ENCODE measurements at places on chromosomes 1 and 21. TPM values are rescaled to one million over a fixed set of nuclear protein-coding genes. Genes with fewer than 3 reads are reported as not detected.
A peak's percentile ranks its signal among the peaks of the same experiment; 100 is the strongest.

DNA sequence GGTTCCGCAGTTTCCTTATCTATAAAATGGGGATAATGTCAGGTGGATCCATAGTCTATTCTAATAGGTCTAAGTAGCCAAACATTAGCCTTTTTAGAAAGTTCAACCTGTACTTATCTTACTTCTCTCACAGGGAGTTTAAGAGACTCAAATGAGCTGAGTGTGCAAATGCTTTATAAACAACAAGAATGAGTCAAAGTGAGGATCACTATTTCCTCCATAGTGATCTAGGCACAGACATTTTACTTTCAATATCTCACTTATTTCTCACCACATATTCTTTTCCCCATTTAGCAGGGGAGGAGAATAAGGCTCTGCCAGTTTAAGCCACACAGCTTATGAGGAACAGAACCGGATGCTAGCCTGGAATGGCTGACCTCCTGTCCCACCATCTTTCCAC lies 92.1 kb upstream of the LMO4 start:
- H3K4me3 ChIP-seq: no peak overlapping the region
- no peaks in the 10 kb centered on the region for H3K4me1 ChIP-seq
- H3K36me3 ChIP-seq: no peaks in the 10 kb centered on the region
- no peaks in the 10 kb centered on the region for H3K27me3 ChIP-seq
- H3K27ac ChIP-seq: no peak overlapping the region
- DNase-seq: no peak

- H3K36me3 ChIP-seq: no peaks in the 10 kb centered on the region
- no peaks in the 10 kb centered on the region for H3K4me1 ChIP-seq
- no peaks in the 10 kb centered on the region for H3K27me3 ChIP-seq
- no peak overlapping the region for H3K27ac ChIP-seq
- DNase-seq: no peak
Measured at GRCh38 chr1:165476776-165477175, 31.9 kb upstream of the RXRG start.

Gene FAM72C
- total RNA-seq: 12.2 TPM

DNA sequence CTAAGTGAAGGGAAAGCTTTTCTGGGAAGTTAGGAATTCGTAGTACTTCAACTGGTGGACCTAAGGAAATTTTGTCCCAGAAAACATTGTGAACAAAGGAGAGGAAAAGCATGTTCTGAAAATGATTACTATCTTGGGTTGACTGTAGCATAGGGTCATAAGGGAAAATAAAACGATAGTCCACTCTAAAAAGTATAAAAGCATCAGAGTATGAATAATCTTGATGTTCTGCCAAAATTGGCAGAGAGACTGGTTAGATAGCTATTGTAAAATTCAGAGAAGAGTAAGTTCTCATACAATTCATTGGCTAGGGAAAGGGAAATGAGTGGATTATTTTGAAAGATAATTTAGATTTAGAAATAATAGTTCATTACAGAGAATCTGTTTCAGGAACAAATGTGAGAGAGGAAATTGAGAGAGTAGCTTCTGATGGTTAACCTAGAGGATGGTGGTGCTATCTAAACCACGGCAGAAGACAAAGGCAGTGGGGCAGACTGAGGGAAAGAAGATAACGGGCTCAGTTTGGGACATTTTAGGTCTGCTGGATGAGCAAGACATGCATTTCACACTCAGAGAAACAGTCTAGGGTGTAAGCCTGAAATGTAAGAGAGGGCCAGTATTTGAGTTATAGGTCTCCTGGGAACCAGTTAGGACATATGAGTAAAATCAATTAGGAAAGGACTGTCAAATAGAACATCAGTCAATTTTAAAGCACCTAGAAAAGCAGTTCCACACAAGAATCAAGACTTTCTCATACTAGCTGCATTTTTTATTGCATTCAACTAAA lies 799.3 kb upstream of the CXADR start:
- H3K4me1 ChIP-seq: no peaks in the 10 kb centered on the region
- DNase-seq: no peak
- no peaks in the 10 kb centered on the region for H3K36me3 ChIP-seq

Gene SPAG17
- 0.75 TPM for total RNA-seq

DNA sequence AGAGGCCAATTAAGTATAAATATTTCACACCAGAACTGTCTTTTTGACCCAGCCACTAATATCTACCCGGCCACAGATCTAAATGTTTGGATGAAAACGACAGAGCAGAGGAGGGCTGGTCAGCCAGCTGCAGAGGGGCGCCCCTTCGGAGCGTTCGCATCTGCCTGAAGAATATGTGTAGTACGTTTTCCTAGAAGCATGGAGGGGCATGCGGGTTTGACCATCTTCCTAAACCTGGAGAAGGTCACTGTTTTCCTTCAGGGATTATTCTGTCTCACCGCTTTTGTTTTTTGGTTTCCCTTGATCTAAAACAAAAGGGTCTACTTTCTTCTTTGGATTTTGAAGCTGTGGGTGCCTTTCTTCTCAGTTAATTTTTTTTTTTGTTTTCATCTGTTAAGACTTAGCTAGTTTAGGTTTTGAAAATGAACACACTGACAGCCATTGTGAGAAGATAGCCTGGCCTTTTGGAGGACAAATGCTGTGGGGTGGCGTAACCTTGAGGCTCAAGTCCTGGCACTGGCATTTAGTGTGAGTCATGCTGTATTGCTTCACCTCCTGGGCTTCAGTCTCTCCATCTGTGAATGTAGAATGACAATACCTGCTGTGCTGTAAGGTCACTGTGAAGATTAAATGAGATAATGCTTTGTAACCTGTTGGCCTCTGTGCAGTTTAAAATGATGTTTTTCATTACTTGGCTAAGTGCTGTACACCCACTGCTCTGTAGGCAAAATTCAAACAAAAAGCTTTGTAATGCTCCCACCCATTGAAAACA lies 74.1 kb upstream of the IRF2BP2 start:
- no peaks in the 10 kb centered on the region for H3K27me3 ChIP-seq
- peak overlapping the region; percentile 15 for H3K27ac ChIP-seq
- H3K4me1 ChIP-seq: peaks cover 3% of the 10 kb centered on the region
- DNase-seq: no peak
- no peaks in the 10 kb centered on the region for H3K36me3 ChIP-seq

DNA sequence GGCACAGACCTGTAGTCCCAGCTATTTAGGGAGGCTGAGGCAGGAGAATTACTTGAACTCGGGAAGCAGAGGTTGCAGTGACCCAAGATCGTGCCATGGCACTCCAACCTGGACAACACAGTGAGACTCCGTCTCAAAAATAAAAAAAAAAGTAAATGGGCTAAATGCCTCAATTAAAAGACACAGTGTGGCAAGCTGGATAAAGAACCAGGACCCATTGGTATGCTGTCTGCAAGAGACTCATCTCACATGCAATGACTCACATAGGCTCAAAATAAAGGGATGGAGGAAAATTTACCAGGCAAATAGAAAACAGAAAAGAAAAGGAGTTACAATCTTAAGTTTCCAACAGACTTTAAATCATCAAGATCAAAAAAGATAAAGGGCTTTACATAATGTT lies 40.3 kb downstream of the ACBD6 start:
- no peak overlapping the region for H3K27ac ChIP-seq
- H3K4me1 ChIP-seq: no peaks in the 10 kb centered on the region
- H3K4me3 ChIP-seq: no peak overlapping the region
- no peaks in the 10 kb centered on the region for H3K36me3 ChIP-seq
- no peaks in the 10 kb centered on the region for H3K27me3 ChIP-seq

DNA sequence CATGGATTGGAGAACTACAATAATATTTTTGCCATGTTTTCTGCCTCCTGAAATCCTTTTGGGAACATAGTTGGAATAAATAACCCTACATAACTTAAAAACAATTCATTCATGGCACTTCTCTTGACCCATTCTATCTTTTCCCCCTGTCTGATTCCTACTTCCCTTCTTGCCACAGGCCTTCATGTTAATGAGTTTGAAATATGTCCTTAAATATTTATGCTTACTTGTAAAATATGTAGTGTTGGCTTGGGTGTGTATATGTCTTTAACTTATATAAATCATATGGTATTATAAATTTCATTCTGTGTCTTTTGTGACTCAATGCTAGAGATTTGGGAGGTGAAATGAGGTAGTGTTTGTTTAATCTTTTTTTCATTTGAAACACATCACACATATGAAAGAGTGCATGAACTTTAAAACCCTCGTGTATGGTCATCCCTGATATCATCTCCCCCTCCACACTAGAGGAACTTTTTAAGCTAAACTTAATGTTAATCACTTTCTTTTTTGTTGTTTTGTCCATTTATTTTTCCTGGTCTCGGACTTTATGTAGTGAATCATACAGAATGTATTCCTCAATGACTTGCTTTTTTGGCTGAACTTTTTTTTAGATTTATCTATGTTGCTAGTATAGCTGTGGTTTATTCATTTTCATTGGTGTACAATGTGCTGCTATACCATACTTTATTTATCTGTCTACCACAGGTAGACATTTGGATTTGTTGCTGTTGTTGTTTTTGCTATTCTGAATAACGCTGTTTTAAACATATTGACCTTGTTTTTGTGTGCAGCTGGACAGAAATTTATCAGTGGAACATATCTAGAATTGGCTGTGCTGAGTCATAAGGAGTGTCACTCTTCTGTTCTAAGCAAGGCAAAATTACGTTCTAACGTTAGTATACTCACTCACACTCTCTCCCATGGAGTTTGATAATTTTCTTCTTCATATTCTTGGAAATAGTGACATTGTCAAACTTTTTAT lies 441.6 kb downstream of the PLPP3 start:
- H3K27me3 ChIP-seq: no peaks in the 10 kb centered on the region
- H3K36me3 ChIP-seq: no peaks in the 10 kb centered on the region
- no peak overlapping the region for H3K27ac ChIP-seq
- no peak overlapping the region for H3K4me3 ChIP-seq

DNA sequence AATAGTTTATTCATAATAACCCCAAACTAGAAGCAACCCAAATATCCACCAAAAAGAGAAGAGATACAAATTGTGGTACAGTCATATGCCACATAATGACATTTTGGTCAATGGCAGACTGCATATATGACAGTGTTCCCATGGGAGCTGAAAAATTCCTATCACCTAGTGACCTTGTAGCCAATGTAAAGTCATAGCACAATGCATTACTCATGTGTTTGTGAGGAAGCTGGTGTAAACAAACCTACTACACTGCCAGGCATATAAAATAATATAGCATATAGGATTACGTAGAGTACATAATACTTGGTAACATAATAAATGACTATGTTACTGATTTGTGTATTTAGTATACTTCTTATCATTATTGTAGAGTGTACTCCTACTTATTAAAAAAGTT lies 29.5 kb upstream of the SLFNL1 start:
- no peak for DNase-seq
- H3K4me3 ChIP-seq: no peak overlapping the region
- peaks cover 4% of the 10 kb centered on the region for H3K4me1 ChIP-seq
- H3K36me3 ChIP-seq: peaks cover 4% of the 10 kb centered on the region
- H3K27ac ChIP-seq: no peak overlapping the region
- H3K27me3 ChIP-seq: no peaks in the 10 kb centered on the region

- DNase-seq: no peak
- no peak overlapping the region for H3K4me3 ChIP-seq
- no peak overlapping the region for H3K27ac ChIP-seq
- no peaks in the 10 kb centered on the region for H3K27me3 ChIP-seq
Measured at GRCh38 chr1:7315316-7315715, 455.8 kb upstream of the VAMP3 start.

DNA sequence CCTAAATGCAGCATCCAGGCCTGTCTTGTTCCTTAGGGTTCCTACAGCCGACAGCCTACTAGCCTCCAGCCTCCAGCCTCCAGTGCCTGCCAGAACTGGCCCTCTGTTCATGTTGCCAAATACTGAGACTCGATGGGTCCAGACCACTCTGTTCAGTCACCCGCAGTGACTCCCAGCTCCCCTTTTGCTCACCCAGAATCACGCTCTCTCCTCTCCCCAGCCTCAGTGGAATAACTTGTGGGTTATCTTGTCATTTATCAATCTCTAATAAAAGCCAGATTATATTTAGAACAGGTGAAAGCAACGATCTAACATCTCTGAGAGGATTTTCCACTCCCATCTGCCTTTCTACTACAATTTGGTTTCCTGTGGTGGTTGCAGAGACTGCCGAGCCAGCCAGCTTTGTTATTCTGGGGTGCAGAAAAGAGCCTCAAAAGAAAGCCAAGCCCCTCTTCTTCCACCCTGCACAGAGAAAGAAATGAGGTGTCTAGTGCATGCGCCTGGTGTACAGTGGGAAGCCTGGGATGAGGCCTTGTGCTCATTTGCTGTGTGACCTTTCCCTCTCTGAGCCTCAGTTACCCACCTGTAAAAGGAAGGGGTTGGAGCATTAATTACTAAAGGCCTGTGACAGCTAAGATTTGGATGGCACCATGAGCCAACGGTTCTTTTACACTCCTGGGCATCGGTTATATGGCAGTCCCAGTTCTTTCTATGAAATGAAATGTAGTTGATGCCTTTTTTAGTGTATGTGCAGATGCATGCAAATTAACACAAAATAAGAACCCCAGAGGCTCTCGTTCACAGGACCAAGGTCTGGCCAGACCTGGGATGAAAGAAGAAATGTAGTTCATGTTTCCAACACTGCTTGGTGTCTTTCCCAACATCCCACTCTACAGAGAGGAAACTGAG lies 42.9 kb upstream of the ID3 start:
- H3K27me3 ChIP-seq: no peaks in the 10 kb centered on the region
- no peaks in the 10 kb centered on the region for H3K36me3 ChIP-seq
- no peak overlapping the region for H3K27ac ChIP-seq
- no peak overlapping the region for H3K4me3 ChIP-seq

DNA sequence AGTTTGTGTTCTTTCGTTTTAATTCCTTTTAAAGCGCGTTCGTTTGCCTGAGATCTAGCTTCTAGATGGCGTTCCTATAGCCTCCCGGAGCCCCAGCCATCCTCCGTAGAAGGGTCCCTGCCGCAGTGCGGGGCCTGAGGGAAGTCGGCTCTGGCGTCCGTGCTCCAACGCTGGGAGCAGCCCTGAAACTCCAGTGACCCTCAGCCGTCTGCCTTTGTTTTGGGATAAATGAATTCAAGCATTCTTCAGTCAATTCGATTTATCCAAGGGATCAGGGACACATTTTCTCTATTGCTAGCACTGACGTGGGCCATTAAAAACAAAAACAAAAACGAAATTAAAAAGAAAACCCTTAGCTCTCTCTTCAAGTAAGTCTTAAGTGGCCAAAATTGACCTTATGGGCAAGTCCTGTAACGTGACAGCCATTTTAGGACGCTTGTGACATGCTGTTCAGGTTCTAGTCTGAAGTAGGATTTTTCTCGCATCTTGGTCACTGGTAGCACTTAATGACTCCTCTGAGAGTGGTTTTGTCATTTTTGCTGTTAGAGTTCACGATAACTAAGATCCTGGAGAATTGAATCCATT lies 742 bp upstream of the HSPA13 start:
- DNase-seq: no peak
- peak overlapping the region; percentile 89 for H3K4me3 ChIP-seq
- H3K4me1 ChIP-seq: peaks cover 27% of the 10 kb centered on the region
- H3K36me3 ChIP-seq: no peaks in the 10 kb centered on the region

- no peaks in the 10 kb centered on the region for H3K4me1 ChIP-seq
- H3K36me3 ChIP-seq: no peaks in the 10 kb centered on the region
- no peaks in the 10 kb centered on the region for H3K27me3 ChIP-seq
- DNase-seq: peak; percentile 12
- no peak overlapping the region for H3K27ac ChIP-seq
Measured at GRCh38 chr1:29593601-29594382, 357.5 kb downstream of the PTPRU start.

- no peak overlapping the region for H3K27ac ChIP-seq
- H3K27me3 ChIP-seq: no peaks in the 10 kb centered on the region
- H3K4me1 ChIP-seq: peaks cover 3% of the 10 kb centered on the region
- H3K4me3 ChIP-seq: no peak overlapping the region
- peaks cover 5% of the 10 kb centered on the region for H3K36me3 ChIP-seq
Measured at GRCh38 chr1:1528301-1529267, 11.8 kb downstream of the TMEM240 start.

Gene PADI1
- not detected for total RNA-seq

Data from liver (tissue), 10 donors.